ENCODE measurements at places on chromosomes 3 and 15.

DNA sequence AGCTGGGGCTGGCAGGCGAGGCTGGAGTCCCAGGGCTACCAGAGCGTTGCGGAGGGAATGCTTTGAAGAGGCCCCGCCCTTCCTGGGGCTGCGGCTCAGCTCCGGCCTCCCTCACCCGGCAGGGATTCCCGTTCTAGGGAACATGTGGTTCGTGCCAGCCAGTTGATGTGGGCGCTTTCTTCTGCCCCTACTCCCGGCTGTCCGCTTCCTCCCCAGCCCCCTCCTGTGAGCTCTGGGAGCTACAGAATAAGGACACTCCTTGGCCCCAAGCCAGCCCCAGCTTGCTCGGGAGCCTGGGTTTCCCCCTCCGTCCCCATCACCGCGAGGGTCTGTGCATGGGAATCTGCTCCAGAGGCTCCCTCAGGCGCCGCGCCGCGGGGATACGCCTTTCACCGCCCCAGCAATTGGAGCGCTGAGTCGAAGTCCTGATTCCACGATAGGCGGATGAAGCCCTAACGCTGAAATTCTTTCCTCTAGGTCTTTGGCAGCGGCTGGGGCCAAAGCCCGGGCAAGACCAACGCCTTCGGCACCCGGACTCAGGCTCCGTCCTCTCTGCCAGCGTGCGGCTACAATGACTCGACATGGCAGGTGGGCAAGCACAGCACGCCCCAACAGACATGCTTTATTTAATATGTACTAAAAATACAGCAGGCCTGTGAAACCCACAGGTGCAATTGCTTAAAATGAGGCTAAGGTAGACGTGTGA, 69.5 kb downstream of the KLF15 start:
- peak; percentile 95 for ATAC-seq

DNA sequence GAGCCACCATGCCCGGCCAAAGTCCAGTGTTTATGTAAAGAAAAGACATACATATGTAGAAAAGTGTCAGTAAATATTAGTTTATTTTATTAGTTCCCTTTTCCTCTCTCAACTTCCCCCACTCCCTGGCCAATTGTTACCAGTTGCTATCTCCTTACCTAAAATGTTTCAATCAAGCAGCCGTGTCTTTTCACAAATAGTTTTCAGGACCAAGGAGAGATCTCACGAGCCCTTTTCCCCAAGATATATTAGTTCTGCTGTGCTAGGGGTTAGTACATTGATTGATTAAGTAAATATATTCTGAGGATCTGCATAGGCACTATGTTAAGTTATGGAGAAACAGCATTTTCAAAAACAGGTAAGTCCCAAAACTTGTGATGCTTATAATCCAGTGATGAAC, 87.4 kb downstream of the ZIC4 start:
- ATAC-seq = no peak

- no peak for ATAC-seq
These were observed 438.6 kb downstream of the ROBO1 start for GRCh38 chr3:79329154-79329553.

DNA sequence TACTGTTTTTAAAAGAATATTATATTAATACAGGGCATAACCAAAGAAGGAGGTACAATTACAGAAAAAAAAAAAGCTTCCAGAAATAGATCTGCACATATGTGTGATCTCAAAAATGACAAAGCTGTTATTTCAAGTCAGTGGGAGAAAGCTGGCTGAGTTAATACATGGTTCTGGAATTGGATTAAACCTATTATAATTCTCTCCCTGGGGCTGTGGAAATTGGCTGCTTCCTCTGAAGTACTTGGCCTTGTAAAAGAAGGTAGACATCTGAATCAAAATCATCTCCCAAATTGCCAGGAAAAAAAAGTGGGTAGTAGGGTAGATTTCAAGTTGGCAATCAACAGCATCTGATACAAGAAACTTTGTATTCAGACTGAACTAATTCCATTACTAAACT, 723.9 kb upstream of the ALCAM start:
- no peak for ATAC-seq

- ATAC-seq = peak; percentile 92
These were observed 83.0 kb downstream of the AKAP13 start for GRCh38 chr15:85463276-85463892.

DNA sequence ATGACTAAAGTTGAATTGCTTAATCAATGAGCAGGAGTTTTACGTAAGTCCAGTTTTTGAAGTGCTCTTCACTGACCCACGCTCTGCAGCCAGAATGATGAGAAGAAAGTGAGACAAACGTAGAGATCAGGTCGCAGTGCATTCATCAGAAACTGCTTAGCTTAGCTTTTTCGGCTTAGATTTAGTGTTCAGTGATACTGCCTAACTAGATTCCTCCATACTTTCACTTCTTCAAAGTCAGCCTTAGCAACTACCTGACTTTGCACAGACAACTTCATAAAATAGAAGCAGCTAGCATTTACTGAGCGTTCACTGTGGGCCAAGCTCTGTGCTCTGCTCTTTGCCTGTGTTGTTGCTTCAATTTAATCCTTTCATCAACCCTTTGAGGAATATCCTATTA, 116.1 kb downstream of the KCNH8 start:
- ATAC-seq = no peak

Data from motor neuron (in vitro differentiated cells).